ENCODE measurements at places on chromosomes 7 and 10. TPM values are rescaled to one million over a fixed set of nuclear protein-coding genes. Genes with fewer than 3 reads are reported as not detected.

DNA sequence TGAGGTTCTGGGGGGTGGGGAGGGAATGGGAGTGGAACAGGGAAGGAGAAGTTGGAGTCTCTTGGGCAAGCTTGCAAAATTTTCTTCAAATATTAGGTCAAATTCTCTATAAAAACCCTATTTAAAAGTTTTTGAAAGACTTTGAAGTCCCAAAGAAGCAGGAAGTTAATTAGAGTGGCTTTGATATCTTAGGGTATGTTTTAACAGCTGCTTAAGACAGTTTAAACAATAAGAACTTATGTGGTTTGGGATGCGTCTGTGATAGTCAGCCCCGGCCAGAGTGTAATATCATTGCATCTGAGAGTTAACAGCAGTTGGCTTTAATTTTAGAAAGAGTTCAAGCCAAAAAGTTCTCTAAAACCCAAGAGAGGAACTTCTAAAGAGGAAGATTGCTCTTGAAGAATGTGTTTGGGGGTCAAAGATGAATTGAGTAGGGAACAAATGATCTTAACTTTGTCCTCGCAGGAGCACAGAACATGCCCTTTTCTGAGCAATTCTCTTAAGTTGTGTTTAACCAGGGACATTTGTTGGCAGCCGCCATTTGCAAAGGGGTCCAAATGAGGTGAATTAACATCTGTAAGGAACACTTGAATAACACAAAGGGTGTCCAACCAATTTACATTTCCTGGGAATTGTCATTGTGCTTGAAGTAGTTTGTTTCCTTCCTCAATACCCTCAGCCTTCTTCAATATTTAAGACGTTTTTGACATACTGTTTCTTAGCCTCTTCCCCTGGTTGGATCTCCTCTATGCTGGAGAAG lies 182.4 kb downstream of the PTEN start:
- DNase-seq, result no peak
- H3K27ac ChIP-seq, result no peak overlapping the region
- no peaks in the 10 kb centered on the region for H3K36me3 ChIP-seq
- no peak overlapping the region for H3K4me3 ChIP-seq
- no peaks in the 10 kb centered on the region for H3K4me1 ChIP-seq

GRCh38 chr10:111879969-111880368 lies 303.6 kb downstream of the GPAM start:
- H3K4me1 ChIP-seq, result no peaks in the 10 kb centered on the region
- H3K27me3 ChIP-seq, result no peaks in the 10 kb centered on the region
- H3K4me3 ChIP-seq, result no peak overlapping the region
- no peaks in the 10 kb centered on the region for H3K36me3 ChIP-seq
- no peak for DNase-seq

DNA sequence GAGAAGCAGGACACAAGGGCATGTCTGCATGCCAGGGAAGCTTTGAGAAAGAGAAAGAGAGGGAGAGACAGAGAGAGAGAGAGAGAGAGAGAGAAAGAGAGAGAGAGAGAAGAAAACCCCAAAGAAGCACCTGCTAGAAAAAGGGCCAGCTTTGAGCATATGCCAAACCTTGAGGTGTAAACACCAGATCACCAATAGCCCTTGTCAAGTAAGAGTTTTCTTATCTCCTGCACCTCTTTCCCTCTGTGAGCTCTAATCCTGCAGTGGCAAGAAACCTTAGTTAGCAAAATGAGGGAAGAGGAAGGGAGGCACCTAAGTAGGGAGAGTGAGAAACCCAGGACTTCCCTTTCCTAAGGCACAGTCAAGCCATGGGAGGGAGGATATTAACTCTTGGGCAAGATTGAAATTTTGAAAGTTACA lies 11.3 kb upstream of the TRDMT1 start:
- H3K27ac ChIP-seq, result no peak overlapping the region
- peaks cover 14% of the 10 kb centered on the region for H3K4me1 ChIP-seq
- no peak for DNase-seq
- no peaks in the 10 kb centered on the region for H3K36me3 ChIP-seq
- no peaks in the 10 kb centered on the region for H3K27me3 ChIP-seq

- no peaks in the 10 kb centered on the region for H3K4me1 ChIP-seq
- H3K4me3 ChIP-seq, result no peak overlapping the region
- DNase-seq, result no peak
- H3K27me3 ChIP-seq, result no peaks in the 10 kb centered on the region
- peaks cover 29% of the 10 kb centered on the region for H3K36me3 ChIP-seq
Measured at GRCh38 chr7:130180571-130181262, 24.5 kb downstream of the TMEM209 start.

The FAM24B gene
- polyA plus RNA-seq, result 8.5 TPM

The ADAM12 gene
- 6.4 TPM for polyA plus RNA-seq

The DKK1 gene
- polyA plus RNA-seq, result not detected

The AKR1C4 gene
- not detected for polyA plus RNA-seq
